ENCODE measurements at places on chromosomes 5 and 9.

DNA sequence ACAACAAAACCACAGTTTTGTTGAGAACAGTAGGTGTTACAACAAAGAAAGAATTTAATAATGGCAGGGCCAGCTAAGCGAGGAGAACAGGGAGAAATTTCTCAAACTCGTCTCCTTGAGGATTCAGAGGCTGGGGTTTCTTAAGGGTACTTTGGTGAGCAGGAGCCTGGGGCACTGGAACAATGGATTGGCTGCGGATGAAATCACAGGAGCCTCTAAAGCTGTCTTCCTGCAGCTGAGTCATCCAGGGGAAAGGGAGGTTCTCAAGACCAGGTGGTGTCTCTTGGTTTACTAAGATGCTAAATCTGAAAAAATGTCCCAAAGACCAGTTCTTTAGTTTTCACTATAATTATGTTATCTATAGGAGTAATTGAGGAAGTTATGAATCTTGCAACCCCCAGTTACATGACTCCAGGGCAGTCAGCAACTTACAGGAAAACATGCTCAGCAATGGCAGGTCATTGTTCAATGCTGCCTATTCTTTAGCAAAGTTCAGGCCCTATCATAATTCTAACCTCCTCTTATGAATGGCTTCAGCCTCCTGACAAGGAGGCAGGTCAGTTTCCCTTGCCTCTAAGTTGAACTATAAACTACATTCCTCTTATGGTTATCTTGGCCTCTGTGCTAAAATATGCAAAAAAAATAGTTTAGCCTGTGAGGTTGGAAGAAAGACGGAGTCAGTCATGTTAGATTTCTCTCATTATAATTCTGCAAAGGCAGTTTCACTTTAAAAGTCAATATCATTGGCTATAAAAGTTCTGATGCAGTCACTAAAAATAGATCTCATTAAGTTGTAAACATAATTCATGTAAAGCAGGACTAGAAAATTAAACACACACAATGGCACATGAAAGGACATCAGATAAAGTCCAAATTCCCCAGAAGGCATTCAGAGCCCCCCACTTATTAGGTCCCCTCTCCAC is 63.3 kb upstream of the CKS2 start:
- DNase-seq: no peak

DNA sequence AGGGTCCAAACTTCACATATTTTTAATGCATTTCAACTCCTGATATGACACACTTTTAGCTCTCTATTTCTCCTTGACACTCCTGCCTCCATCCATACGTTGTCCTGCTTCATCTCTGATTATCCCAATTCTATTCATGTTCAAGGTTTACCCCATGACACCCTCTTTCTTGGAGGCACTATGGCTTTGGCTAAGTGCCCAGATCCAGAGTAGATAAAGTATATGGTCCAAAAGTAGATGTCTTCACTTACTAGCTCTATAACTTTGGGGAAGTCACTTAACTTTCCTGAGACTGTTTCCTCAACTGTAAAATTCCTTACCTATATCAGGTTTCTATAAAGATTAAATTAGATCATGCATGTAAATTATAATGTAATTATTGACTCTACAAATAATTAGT is 36.1 kb downstream of the SLC22A5 start:
- DNase-seq: no peak

GRCh38 chr5:162272417-162272816 is 204.8 kb downstream of the GABRG2 start:
- DNase-seq: no peak

DNA sequence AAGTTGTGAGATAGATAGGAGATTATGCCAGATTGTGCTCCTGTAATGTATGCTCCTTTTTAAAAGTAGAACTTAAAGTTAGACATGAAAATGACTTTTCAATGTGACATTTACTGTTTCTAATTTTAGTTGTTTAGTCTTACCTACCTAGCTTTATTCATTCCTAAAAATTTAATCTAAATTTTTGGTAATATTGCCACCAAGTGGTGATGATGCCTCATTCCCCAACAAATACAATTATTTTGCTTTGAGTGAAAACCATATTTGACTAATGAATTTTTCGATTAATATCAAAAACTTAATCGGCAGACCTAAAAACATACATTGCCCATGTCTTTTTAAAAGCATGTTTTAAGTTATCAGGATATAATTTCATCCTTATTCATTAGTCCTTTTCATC is 25.6 kb downstream of the PPWD1 start:
- no peak for DNase-seq

Measured in RWPE2 (cell line).